ENCODE measurements at places on chromosomes 5 and 9.

- DNase-seq = no peak
These were observed 36.9 kb upstream of the PDCL start for GRCh38 chr9:122865300-122865699.

DNA sequence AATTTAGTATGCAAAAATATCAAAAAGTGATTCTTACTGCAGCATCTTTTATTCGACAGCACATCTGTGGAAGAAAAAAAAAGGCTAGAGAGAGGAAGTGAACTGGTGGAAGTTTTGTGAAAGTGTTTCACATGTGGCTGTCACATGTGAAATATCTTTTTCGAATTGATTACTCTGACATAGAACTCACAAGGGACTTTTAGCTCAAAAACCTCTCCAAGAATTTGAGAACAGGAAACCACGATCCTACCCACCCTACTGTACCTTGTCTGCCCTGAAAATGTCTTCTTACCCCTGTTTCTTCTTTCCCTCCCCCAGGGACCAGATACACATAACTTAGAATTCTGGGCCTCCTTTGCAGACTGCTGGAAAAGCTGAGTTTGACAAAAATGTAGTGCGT is 106.5 kb upstream of the PRRC1 start:
- DNase-seq = no peak

DNA sequence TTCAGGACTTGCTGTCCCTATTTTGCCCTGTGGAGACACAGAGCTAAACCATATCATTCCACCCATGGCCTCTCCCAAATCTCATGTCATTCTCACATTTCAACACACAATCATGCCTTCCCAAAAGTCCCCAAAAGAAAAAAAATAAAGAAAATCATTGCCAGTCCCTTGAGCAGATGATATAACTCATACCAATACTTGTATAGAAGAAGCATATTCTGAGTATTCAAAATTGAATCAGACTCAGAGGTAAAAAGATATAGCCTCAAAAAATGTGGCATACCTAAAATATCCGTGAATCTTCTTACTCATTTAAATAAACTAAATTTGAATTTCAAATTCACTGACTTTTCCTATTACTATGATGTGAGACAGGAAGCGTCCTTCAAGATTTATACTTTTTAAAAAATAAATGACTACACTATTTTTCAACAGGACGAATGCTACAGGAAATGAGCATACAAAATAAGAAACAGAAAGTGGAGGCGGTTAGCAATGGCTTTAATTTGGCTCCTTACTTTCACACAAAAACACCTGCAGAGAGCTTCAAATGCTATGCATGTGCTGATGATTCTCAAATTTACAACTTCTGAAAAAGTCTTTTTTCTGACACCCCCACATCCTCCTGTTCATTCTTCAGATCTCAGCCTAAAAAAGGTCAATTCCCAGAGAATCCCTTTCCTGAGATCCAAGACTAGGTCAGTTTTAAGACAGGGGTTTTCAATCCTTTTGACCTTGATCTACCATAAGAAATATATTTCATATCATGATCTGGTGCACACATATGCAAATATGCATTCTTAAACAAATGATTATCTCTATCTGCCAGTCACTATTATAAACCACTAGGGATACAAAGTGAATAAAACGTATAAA is 39.6 kb upstream of the DMXL1 start:
- no peak for DNase-seq

- no peak for DNase-seq
These were observed 79.0 kb downstream of the AK8 start for GRCh38 chr9:132798817-132799790.

DNA sequence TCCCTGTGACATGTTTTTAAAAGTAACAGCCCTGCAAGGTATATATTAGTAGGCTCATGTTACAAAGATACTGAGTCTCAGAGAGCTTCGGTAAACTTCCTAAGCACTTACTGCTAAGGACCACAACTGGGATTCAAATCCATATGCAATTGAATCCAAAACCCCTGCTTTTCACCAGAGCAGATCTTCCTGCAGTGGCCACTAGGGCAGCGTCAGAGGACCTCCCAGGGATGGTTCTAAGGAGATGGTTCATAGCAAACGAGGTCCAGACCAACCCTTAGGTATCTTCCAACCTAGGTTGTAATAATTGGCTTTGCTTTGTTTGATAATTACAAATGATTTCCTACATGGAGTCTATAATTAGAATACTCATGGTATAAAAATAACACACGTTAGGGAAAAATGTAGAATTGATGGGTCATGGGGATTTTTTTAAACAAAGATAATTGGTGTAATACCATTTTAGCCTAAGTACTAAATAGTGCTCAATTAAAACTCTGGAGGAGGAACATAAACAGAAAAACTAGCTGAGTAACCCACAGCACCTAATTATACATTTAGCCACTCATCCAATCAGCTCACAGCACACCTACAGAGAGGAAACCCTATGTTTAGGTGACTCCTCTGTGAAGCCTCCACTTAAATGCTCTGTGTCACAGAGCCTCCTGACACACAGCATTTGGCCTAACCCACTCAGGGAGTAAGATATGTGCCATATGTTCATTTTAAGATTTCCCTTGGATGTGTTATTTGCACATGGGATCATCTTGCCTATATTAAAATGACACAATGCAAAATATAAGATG is 10.0 kb upstream of the CAST start:
- no peak for DNase-seq

DNA sequence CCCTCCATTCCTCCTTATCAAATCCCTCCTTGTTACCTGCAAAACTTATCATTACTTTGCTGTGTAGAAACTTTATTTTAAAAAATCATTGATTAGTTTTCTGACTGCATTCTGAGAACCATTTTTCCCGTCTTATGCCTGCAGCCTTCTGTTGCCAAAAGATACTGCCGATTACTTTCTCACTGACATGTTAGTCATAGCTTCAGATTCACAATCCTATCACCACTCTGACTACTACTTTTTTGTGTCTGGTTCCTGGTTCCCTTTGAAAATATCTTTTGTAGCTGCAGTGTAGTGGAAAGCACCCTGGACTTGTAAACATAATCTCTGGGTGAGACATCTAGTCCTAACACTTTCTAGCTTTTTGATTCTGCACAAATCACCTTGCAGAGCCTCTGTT is 71.7 kb downstream of the NR2F1 start:
- no peak for DNase-seq

GRCh38 chr9:83069651-83070050 is 6.7 kb upstream of the RASEF start:
- DNase-seq = no peak

All from iPS DF 6.9 (cell line).